NCI-H510A treated with DMSO at 0.1 percent for 48 hours (cell line): ENCODE measurements at places on chromosomes 1 and 21.

GRCh38 chr1:244751271-244751895 lies 84.1 kb upstream of the COX20 start:
- peak; percentile 65 for DNase-seq

GRCh38 chr1:6270401-6270800 lies 9.5 kb upstream of the GPR153 start:
- DNase-seq = peak; percentile 92

DNA sequence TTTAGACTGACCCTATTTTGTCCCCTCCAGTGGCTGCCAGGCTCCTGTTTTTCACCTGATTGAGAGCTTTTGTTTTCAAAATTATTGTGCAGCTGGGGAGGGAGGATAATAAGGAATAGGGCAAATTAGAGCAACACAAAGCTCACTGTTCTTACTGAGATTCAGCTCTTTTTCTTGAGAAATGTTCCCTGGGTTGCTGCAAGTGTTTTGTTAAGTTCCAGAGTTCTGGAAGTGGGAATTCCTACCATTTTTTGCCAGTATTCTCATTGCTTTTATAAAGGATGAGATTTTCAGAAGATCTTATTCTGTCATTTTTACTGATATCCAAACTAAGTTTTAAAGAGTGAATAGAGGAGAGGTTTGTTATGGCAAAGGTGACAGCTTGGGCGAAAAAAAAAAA lies 417.7 kb downstream of the SIPA1L2 start:
- no peak for DNase-seq

GRCh38 chr1:60386249-60386648 lies 312.7 kb upstream of the C1orf87 start:
- no peak for DNase-seq

DNA sequence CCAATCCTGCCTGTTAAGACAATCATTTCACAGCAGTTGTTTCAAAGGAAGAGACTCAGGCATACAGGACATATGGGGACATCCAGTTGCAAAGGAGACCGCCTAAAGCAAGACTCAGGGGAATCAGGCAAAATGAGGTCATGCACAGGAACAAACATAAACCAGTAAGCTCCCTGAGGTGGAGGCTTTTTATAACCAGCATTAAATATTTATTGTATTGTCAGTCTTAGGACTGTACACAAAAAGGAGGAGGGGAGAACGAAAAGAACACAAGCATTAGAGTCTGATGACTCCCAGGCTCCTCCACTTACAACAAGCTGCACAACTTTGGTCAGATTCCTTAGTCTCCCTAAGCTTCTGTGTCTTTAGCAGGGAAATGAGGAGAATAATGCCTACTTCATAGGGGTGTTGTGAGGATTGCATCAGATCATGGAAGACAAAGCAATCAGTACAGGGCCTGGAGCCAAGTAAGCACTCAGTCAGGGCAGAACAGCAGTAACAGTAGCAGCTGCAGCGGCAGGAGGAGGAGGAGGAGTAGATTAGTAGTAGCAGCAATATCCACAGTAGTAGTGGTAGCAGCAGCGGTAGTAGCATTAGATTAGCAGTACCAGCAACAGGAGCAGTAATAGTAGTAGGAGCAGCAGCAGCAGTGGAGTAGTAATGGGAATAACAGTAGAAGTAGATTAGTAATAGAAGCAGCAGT lies 54.2 kb upstream of the SPATA6 start:
- peak; percentile 64 for DNase-seq
